Body of pancreas (tissue), 4 donors: ENCODE measurements at places on chromosomes 4 and X. TPM values are rescaled to one million over a fixed set of nuclear protein-coding genes. Genes with fewer than 3 reads are reported as not detected.

GRCh38 chr4:53859305-53859704, 205.1 kb downstream of the CHIC2 start:
- DNase-seq, result no peak

DNA sequence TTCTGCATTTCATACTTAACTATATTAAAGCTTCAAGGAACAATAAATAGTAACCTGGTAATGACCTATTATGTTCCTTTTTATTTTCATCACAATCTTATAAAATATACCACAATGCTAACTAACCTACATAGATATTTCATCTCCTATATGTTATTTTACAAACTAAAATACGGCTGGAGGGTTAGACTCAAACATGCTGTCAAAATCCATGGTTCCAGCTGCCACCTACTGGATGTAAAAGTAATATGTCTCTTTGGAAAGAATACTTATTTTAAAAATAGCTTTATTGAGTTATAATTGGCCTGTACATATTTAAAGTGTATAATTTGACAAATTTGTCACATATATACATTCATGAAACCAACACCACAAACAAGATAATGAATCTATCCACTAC, 15.0 kb downstream of the RGN start:
- no peak for DNase-seq

- no peak for DNase-seq
These were observed 1.9 kb upstream of the G3BP2 start for GRCh38 chr4:75675004-75675531.

DNA sequence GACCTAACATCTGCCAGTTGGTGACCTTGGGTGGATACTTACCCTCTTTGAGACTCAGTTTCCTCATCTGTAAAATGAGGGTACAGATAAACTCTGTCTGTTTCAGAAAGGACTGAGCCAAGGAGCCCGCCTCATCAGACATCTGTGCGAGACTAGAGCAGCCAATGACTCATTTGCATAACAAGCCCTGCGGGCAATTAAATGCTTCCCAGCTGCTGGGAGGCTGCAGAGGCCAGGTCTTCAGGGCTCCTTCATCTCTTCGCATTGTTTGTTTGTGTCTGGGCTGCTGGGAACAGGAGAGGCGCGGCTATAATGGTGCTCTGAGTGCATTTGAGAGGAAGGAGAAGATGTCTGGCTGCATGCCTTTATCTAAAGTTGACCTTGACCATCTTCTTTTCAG, 85.0 kb downstream of the ADRA2C start:
- DNase-seq, result no peak

GRCh38 chr4:136908122-136908521, 624.2 kb downstream of the PCDH18 start:
- no peak for DNase-seq

GRCh38 chr4:88759039-88759894, 61.6 kb upstream of the NAP1L5 start:
- DNase-seq, result no peak

GRCh38 chr4:6468376-6468775, 4.0 kb downstream of the PPP2R2C start:
- DNase-seq, result no peak

DNA sequence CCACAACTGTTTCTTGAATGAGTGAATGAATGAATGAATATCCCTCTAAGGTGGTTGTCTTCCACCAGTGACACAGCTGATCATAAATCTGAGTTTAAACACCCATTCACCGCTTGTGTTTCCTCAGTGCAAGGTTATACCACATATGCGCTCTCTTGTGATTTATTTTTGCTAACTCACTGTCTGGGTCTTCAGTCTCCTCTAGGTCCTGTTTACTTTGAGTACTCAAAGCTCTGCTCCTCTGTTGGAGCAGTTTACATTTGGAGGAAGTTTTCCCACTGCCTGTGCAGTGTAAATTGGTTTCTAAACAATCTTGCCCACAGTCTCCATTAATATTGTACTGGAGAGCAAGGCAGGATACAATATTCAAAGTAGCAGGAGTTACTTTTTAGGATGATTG, 212.6 kb upstream of the JADE1 start:
- no peak for DNase-seq

- DNase-seq, result no peak
These were observed 312.9 kb downstream of the NAF1 start for GRCh38 chr4:162853788-162854187.

DNA sequence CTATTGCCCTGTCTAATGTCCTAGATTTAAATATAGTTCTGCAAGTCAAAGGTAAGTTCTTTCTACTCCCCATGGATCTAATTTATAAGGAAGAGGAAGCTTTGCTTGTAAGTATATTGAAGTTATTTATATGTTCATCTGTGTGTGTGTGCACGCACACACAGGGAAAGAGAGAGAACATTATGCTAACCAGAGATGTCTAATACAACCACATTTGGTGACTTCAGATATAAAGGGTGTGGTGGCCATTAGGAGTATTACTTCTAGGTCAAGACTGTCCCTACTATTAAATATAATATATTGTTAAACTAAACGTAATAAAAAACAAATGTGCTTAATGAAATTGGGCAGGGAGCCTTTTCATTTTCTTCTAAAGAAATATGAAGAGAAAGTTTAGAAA, 4.1 kb downstream of the DCK start:
- DNase-seq, result no peak

DNA sequence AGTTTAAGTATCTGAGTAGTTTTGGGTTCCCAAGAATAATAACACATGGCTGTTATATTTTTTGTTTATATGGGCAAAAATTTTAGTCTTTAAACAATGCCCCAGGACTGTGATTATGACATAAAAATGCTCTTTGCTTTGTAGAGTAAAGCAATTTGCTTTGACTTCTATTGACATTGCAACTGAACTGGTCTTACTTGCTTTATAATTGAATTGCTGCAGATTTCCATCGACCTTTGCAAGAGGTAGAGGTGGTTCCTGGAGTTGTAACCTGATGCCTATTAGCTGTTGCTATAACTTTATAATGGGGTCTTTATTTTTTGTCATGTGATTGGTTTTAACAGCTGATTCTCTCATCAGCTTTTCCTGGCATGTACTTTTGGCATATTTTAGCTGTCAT, 302.9 kb downstream of the ARHGAP10 start:
- no peak for DNase-seq

- DNase-seq, result no peak
These were observed 6.8 kb downstream of the TBC1D19 start for GRCh38 chr4:26590639-26591038.

GRCh38 chr4:110616238-110617074, 6.4 kb downstream of the PITX2 start:
- no peak for DNase-seq

DNA sequence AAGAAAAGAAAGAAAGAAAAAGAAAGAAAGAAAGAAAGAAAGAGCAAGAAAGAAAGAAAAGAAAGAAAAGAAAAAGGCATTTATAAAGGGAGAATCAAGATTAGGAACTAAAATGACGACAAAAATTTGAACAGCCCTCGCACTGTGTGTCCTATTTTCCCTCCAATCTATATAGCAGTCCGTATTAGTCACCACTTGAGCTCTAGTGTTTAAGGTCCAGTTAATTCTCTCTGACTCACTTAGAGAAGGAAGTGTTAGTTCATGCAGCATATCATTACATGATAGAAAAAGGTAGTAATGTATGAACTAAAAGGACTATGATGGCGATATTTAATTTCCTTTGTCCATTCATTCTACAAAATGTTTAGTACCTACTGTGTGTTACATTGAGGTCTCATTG, 122.7 kb downstream of the CBLL2 start:
- no peak for DNase-seq

STS gene
- 3.6 TPM for total RNA-seq

BEX4 gene
- total RNA-seq, result 7.9 TPM

CCSER1 gene
- total RNA-seq, result 13.2 TPM

ACE2 gene
- 6.2 TPM for total RNA-seq

SH3RF1 gene
- total RNA-seq, result 17.1 TPM

CENPU gene
- total RNA-seq, result 2.3 TPM

ARHGEF38 gene
- total RNA-seq, result 22.4 TPM
